ENCODE measurements at places on chromosomes 5 and 9.

- no peak for DNase-seq
Observed at GRCh38 chr5:20166456-20166855, 178.5 kb upstream of the CDH18 start.

- DNase-seq = no peak
Observed at GRCh38 chr9:83281306-83282255, 218.6 kb upstream of the RASEF start.

DNA sequence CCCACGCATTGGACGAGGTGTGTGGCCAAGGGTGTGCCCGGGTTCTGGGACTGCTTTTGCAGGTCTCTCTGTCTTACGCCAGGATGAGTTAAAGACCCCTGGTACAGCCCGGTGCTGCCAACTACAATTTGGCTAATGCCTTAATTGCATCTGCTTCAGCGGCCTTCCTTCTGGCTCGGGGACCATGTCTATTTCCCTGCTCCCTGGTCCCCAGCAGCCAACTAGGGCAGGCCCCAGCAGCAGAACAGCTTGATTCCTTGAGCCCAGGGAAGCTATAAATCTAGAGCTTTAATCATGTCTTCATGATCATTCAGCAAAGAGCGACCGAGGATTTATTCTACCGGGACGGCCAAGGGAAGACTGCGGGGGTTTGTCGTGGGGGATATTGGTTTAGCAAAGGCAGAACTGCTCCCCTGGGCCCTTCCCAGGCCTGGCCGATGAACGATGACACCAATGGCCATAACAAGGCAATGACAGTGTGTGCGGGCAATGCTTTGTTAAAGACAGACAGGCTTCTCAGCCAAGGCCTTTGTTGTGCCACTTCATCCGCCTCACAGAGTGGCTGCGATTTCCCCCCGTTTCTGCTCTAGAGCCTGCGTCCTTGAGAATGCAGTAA lies 51.4 kb downstream of the CFAP77 start:
- DNase-seq = no peak

DNA sequence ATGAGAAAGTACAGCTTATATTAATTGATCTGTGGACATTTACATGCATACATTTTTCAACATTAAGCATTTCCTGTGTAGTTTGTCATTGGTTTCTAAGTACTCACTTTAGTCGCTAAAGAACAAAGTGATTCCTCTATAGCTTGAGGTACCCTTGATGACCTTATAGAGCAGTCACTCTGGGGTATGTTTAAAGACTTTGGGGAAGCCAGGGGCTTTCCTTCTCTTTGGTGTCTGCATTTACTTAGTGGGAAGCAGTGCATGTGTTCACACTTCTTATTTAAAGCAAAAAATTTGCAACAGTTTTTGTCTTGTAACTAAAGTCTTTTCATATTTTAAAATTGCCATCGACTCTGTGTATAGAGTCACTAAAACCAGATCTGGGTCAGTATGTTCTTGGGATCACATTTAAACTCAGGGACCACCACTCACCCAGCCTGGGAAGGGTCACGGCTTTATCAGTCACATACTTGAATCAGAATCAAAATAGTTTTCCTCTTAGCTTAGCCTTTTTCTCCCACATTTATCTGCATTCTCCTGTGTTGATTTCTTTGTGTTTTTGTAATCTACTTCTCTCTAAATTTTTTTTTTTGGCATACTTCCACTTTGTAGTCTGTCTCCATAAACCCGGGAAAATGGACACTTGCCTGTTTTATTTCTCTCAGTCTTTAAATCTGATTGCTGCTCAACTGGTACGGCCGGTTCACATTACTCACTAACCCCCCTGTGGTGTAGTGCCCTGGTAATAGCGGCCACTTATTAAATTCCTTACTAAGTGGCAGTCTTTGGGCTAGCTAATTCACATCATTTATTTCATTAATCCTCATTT lies 143.9 kb upstream of the FBN2 start:
- DNase-seq = no peak

GRCh38 chr9:107375651-107376369 lies 92.7 kb downstream of the RAD23B start:
- no peak for DNase-seq

GRCh38 chr5:77172713-77173328 lies 37.7 kb upstream of the PDE8B start:
- no peak for DNase-seq

GRCh38 chr5:141935538-141935937 lies 11.9 kb downstream of the DELE1 start:
- no peak for DNase-seq

GRCh38 chr5:9894571-9895301 lies 264.6 kb upstream of the TAS2R1 start:
- DNase-seq = no peak

DNA sequence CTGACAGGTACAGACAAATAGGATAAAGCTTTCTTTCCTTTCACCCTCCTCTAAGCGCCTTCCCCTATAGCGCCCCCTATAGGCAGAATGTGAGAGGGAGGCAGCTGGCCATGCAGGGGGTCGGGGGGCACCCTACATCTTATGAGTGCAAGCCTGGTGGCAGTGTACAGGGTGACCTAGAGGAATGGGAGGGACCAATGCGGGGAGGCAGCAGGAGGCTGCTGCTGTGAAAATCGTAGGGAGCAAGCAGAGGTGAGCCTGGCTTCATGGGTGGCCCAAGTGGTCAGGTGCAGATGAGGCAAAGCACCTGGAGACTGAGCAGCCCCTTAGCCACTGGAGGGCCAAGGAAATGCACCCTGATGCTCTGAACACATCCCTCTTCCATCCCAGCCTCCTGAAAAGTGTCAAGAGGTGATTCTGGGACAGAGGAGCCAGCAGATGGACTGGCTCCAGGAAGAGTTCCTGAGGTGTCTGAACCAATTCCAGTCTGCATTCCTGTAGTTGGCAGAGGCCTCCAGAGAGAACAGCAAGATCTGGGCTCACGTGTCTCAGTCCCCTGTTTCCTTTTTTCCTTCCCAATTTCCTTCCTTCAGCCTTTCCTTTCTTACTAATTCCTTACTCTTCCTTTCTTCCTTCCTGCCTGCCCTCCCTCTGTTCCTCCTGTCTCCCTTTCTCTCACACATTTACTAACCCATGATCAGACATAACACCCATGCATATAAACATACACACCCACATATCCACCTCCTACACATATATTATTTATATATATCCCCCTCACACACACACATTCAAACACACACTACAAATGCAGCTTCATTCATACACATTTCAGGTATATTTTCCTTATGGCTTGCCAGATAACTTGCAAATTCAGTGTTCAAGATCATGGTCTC lies 32.8 kb upstream of the GALNT10 start:
- DNase-seq = no peak

- DNase-seq = no peak
Observed at GRCh38 chr9:117662651-117663050, 41.6 kb upstream of the TLR4 start.

DNA sequence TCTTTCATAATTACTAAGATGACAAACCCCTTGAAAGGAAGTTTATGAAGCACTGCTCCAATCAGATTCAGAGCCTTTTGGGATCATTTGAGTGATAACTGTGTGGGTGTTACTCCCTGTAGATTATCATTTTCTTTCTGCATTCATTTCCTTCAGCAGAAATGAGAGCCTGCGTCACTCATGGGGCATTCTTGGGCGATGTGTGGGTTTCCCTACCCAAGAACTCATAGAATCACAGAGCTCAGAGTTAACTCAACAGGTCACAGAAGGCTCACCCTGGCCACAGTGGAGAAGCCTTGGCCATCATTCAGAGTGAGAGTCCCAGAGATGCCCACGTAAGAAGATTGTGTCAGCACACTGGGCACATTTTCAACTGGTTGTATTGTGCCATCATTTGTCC lies 401.9 kb downstream of the TLE4 start:
- no peak for DNase-seq

DNA sequence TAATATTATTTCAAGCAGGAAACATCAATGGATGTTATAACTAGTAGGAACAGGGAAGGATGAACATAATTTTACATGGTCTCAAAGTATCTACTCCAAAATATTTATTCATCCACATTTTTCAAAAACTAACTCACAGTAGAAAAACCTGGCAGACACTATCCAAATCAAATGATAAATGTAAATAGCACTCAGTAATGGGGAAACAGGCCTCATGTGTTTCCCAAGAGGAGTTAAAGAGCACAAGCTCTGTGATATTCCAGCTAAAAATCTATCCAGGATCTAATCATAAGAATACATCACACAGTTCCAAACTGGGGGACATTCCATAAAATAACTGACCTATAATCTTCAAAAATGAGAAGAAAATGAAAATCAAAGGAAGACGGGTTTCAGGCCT lies 443.1 kb downstream of the ZNF608 start:
- no peak for DNase-seq

DNA sequence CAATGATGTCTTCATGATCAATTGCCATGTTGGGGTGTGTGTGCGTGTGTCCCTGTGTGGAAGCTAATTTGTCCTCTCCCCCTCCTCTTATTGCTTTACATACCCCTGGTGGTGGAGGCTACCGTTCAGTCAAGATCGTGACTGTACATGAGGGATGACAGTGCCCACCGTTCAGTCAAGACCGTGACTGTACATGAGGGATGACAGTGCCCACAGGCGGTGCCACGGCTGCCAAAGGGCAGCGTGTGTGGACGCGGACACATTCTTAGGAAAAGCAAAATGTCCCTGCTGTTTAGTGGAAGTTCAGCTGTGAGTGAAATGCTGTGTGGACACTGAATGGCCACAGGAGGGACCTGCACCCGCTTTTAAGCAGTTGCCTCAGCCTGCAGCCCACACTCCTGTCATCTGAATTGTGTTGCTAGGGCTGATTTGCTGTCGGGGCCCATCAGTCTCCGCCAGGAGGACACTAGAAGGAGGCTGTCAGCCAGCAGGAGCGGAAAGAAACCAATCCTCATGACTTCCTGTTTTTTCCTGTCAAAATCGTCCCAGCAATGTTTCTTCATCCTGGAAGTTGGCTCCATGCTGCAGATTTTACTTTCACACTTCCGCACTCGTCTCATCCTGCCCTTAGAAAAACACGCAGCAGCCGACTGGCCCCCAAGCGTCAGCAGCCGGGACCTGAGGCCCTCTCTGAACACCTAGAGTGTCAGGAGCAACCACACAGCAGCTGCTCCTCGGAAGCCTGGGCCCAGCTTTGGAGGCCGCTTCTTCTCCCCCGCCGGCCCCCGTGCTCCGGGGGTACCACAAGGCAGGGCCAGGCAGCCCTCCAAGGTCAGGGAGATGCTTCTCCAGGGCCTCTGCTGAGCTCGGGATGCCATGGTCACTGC lies 9.1 kb downstream of the OR2V1 start:
- no peak for DNase-seq

DNA sequence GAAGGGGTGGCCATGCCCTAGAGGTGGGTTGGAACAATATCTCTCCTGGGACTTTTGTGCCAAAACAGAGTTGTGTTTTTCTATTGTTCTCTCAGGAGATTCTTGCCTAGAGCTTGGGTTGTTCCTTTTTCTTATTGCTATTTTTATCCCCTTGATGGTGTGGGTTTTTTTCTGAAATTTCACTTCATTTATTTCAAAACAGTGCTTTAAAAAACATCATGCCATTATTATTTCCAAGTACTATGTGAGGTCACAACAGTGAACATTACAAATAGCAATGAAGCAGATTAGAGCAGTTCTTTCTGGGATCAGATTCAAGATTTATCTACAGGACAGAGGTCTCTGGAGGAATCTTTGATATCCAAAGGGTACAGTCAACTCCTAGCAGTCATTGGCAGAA lies 76.6 kb downstream of the ACTBL2 start:
- DNase-seq = no peak

- no peak for DNase-seq
Observed at GRCh38 chr5:73380710-73381589, 67.6 kb downstream of the FOXD1 start.

DNA sequence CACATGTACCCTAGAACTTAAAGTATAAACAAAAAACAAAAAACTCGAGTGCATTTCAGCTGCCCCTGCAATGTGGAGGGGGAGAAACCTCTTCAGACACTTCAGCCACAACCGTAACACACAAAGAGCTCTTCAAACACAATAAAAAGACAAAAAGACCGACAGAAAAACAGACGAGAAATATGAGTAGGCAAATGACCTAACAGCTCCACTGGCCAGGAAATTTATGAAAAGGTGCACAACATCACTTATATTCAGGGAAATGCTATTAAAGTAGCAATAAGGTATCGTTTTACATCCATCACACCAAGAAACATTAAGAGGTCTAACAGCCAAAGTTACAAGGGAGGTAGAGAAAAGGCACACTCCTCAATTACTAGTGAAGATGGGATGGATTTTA lies 6.2 kb downstream of the ZBED3 start:
- peak; percentile 20 for DNase-seq

DNA sequence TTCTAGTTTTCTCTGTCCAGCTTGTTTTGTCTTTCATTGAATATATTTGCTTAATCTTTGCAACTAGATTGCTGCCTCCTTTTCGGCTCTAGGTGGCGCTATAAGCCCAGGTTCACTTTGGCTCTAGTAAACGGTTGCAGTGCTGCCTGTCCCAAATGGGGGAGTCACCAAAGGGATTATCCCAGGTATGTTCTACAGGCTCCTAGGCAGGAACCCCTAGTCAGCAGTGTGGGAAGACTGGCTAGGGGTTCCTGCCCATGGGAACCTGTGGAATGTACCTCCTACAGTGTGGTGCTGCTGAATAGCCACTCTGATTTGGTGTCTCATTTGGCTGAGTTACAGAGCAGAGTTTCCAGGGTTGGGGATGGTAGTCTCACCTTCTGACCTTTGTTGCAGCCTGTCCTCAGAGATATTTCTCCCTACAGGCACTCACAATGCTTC lies 85.2 kb downstream of the ARSB start:
- DNase-seq = no peak

DNA sequence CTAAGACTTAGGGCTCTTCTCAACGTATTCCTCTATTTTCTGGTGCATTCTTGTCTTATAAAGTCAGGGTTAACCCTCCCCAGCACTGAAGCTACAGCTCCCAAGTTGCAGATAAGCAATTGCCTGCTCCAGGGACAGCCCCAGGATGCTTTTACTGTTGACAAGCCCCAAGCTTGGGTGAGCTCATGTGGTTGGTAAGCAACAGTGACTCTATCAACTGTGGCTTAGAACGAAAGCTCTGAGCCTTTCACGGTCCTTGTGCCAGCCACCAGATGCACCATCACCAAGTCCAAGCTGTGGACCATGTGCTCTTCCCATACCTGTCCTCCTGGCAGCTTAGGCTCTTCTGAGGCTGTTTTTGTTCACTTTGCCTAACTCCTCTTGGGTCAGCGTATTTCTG lies 13.5 kb downstream of the ADRB2 start:
- DNase-seq = no peak

GRCh38 chr5:40477856-40478546 lies 201.7 kb upstream of the PTGER4 start:
- DNase-seq = no peak

- DNase-seq = no peak
Observed at GRCh38 chr9:27766073-27766835, 193.0 kb upstream of the C9orf72 start.

- no peak for DNase-seq
Observed at GRCh38 chr5:158752656-158752973, 347.1 kb downstream of the EBF1 start.

DNA sequence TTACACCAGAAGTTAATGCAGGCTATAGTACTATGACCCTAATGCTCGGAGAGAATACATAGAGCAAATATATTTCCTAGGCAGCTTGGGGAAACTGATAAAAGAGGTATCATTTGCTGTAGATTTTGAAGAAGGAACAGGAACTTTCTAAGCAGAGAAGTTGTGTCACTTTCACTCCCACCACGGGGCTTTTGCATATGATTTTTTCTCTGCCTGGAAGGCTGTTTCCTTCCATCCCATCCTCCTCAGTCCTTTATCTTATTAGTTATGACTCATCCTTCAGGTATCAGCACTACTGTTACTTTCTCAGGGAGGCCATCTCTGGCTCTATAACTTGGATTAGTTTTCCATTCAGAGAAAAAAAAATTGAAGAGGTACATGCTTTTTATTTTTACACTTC lies 2006.1 kb upstream of the WWC1 start:
- DNase-seq = no peak

Data from DMS153 (cell line).